ENCODE measurements at places on chromosomes 16 and 17.

DNA sequence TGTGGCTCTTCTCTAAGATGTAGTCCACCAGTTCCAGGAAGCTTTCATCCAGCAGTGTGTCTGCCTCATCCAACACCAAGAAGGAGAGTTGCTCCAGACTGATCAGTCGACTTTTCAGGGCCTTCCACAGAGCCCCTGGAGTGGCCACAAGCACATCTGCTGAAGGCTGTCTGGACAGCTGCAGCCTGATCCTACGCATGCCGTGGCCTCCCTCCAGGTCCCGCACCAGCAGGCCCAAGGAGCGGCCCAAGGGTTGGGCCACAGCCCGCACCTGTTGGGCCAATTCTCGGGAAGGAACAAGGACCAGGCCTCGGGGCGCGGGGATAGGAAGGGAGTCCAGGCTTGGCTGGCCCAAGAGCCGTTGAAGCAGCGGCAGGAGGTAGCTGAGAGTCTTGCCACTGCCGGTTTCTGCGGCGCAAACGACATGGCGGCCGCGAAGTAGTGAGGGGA, 729 bp downstream of the DDX28 start:
- DNase-seq, result no peak

DNA sequence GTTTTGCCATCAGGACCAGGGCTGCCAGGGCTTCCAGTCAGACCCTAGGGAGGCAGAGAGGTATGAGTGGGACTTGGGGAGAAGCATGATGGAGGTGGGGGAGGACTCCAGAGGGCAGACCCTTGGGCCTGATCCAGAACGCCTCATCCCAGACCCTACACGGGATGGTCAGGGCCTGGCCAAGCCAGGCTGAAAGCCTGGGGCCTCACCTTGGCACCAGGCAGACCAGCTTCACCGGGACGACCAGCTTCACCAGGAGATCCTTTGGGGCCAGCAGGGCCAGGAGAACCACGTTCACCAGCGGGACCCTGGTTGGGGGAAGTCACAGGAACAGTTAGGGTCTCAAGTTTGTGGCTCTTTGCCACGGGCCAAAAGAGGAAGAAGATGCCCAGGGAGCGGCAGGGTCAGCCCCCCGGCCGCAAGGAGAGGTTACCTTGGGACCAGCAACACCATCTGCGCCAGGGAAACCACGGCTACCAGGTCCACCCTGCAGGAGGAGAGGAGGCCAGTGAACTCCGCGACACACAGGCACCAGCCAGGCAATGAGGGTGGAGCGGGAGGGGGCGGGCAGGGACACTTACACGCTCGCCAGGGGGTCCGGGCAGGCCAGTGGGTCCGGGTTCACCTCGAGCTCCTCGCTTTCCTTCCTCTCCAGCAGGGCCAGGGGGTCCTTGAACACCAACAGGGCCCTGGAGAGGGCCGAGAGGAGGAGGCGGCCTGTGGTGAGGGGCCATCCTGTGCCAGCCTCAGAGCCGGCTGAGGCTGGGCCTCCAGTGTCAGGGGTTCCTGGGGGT, 7.1 kb downstream of the COL1A1 start:
- DNase-seq, result no peak

DNA sequence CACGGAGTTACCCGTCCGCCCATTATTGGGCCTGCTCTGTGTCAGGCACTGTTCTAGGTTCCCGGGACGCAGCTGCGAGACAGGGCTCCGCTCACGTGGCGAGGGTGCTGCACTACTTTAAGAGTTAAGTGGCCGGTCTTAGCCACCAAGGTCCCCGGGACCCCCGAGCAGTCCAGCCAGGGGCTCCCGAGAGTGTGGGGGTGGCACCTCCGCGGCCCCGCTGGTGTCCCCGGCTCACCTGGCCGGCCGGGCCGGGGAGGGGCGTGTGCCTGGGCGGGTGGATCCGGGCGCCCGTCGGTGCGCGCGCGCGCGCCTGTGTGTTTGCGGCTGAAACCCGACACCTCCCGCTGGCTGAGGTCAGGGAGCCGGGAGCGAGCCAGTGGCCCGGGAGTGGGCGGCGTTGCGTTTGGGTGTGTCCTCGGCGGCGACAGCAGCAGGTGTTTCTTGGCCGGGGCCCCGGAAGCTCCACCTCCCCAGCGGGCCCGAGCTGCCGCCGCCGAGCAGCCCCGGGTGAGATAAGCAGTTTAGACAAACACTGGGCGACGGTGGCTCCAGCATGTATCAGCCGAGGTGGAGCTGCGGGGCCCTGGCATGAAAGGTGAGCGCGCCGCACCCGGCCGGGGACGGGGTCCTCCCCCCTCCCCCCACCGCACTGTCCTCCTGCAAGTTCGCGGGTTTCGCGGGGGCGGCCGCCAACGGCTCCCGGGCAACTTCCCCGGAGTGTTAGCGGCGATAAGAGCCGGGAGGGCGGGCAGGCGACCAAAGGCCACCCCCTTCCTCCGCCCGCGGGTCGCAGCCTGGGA, at the start of gene GSE1:
Gene GSE1 (plus strand): TSS at position 522 of the 803 bp plus-strand sequence. CDS start 70 bp downstream, at position 592.
- DNase-seq, result peak; percentile 92

DNA sequence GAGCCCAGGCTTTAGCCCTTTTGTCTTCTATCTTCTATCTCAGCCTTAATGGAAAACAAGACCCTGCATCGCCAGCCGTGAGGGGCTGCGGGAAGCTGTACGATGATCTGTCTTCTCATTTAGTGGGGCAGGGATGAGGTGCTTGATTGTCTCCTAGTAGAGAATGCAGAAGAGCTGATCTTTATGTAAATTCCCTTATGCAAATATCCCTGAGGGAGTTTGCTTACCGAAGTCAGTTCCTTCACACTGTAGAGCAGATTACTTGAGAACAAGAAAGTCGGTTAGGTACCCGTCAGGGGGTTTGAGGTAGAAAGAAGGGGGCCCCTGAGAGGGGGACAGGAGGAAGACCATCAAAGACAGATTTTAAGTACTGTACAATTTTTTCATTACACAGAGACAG, 66.2 kb downstream of the IRF8 start:
- DNase-seq, result no peak

GRCh38 chr17:11644265-11645212, 46.3 kb downstream of the DNAH9 start:
- peak; percentile 64 for DNase-seq

GRCh38 chr16:88467541-88467944, 14.5 kb downstream of the ZFPM1 start:
- no peak for DNase-seq

GRCh38 chr17:74733365-74734122, 3.5 kb upstream of the RAB37 start:
- DNase-seq, result no peak

DNA sequence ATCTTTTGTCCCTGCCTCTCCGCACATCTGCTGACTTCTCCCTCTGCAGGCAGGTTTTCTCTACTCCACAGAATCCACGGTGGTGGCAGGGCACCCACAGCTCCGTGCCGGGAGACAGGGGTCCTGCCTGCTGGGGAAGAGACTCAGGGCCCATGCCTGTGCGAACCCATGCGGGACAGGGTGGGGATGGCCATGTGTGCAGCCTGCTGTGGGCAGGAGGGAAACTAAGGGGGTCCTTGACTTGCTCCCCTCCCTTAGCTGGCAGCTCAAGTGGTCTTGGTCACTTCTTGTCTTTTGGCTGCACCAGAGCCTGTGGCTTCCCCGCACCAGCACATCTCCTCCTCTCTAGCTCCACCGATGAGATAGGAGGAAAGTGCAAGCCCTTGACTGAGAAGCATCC, 69.8 kb downstream of the SLC5A11 start:
- no peak for DNase-seq

DNA sequence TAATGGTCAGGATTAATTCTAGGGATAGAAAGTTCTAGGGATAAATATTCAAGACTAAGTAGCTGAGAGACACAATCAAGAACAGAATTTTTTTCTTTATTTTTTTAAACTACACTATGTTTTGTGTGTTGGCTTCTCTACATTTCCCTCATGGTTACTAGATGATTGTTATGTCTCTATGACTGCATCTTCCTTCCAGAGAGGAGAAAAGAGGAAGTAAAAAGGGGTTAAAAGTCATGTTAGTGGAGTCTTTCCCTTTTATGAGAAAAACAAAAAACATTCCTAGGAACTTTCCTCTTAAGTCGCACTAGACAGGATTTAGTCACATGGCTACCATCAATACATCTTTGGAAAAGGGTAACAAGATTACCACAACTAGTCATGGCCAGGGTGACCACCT, 375.0 kb downstream of the KCNJ2 start:
- no peak for DNase-seq
